ENCODE measurements at places on chromosomes 1 and 21.

DNA sequence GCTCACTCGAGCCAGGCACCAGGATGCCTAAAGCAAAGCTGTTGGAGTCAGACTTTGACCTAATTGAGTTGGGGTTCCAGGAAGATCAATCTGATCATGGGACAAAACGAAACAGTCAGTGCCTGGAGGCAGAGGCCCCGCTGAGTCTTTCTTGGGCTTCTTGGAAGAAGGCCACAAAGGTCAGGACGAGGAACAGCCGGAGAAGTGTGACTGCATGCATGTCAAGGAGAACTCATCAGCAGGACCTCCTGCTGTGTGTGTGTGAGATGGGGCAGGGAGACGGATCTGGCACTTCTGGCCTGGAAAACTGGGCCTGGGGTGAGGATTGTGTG lies 190.8 kb downstream of the CAMTA1 start:
- no peak for DNase-seq

- no peak for DNase-seq
Observed at GRCh38 chr1:52769346-52770033, 43.2 kb downstream of the ZYG11B start.

DNA sequence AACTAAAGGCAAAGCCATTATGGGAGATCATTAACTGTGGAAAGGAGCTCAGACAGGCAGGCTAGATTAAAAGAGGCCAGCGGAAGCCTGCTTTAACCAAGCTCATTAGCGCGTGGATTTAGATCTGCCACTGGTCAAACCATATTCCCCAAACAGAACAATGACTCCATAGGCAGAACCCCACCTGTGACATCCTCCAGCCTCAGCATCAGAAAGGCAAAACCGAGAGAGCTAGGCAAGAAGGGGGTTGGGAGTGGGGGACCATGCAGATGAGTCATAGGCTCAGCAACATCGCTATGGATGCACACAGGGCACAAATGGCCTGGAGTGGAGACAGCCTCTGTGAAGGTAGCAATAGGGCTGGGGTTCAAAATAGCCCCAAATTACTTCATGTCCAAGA lies 20.6 kb downstream of the MKNK1 start:
- no peak for DNase-seq

GRCh38 chr21:42221581-42222345 lies 2.8 kb downstream of the ABCG1 start:
- no peak for DNase-seq

GRCh38 chr1:11629184-11630016 lies 24.8 kb downstream of the FBXO2 start:
- DNase-seq = no peak

- DNase-seq = no peak
Observed at GRCh38 chr1:18901147-18901951, 1.0 kb downstream of the ALDH4A1 start.

DNA sequence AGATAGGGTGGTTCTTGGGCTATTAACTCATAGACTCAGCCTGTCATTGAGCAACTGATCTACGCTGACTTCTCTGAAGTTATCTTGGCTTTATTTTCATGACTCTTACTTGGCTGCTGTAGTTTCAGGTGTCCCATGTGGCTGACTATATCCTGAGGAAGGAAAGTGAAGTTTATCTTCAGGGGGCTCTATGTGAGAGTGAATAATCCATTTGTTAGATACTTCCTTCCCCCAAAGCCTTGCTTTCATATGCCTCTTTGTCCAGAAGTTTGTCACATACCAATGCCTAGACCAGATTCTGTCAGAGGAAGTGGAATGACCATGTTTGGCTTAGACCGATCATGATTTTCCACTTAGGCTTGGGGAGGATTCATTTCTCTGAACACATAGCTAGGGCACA lies 27.9 kb upstream of the C1orf87 start:
- no peak for DNase-seq

DNA sequence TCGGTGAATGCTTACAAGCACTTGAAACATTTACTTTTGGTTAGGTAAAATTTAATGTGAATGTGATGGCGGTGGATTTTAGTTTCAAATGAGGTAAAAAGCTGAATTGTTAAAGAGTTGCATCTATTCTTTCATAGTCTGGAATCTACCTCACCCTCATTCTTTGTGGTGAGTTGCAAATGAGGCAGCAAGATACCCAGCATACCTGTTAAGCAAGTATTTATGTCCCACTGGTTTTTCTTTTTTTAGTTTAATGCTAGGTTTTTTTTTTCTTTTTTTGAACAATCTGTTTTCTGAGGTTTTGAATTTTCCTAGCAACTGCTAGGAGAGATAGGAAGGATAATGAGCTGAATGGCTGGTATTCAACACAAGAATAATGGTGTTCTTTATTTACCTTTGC lies 127.9 kb upstream of the CACYBP start:
- DNase-seq = no peak

DNA sequence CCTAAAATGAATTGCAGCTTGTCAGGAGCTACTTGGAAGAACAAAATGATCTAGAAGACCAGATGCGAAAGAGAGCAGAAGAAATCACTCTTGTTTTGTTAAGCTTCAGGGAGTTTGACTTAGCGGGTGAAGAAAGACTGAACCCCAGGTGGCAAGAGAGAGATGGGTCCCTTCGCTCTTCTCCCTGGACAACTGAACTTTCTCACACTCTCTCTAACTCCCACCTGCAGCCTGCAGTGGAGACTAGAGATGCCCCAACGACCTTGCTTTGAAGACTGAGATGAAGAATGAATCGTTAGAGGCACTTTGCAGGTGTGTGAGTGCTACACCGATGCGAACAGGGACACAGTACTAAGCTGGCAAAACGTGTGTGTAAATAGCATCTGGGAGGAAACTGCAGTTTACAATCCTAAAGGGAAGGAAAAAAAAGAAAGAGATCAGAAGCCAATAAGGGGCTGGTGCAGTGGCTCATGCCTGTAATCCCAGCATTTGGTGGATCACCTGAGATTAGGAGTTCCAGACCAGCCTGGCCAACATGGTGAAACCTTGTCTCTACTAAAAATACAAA lies 64.5 kb upstream of the LYST start:
- no peak for DNase-seq

DNA sequence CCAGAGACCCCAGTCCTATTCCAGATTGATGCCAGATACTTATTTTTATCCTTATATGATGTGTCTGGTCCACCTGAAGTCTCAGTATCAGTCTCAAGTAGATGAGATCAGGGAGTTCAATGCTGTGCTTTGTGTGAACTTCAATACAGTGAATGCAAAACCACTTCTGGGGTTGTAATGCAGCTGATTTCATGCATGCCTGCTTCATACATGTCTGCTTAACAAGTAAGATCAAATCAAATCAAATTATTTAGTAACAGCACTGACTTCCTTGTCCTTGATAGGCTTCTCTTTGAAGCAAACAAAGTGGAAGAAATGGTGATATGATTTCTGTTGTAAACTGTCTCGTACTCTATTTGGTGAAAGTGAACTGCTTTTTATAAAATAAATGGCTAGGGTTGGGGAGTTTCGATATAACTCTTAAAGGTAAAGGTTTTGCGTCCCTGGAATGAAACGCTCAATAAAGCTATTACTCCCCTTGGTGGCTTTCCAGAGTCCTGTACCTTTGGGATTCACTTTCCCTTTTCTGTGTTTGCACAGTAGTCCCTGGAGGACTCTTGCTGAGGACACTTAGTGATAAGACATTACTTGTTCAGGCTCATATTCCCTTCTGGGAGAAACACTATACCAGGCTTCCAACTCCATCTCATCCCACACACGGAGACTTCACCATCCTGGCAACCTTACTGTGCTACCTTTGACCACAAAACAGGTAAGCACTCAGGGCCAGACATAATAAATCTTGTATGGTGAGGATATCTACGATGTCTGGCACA lies 59.3 kb downstream of the FH start:
- DNase-seq = no peak

GRCh38 chr1:37031871-37032270 lies 2.4 kb downstream of the GRIK3 start:
- DNase-seq = no peak

GRCh38 chr1:2085080-2085479 lies 34.9 kb downstream of the PRKCZ start:
- DNase-seq = no peak

GRCh38 chr1:200314085-200314750 lies 95.6 kb downstream of the ZNF281 start:
- no peak for DNase-seq

- DNase-seq = no peak
Observed at GRCh38 chr1:201505503-201505890, 1.4 kb downstream of the CSRP1 start.

DNA sequence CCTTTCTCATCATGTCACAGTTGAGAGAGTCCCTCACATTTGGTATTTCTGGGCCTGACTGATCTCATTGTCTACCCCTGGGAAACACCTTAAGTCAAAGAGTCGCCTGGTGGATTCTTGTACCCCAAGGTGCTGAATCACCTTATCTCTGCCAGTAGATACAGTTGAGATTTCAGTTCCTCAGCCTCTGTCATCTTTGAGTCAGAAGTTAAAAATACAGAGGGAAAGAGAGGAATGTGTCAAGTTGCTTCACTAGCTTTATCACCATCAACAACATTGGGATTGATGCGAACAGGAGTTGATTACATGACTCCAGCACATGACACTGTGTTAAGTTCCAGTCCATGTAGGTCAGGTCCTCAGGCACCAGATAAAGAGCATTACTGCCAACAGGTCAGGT lies 513.0 kb downstream of the NUF2 start:
- DNase-seq = no peak

DNA sequence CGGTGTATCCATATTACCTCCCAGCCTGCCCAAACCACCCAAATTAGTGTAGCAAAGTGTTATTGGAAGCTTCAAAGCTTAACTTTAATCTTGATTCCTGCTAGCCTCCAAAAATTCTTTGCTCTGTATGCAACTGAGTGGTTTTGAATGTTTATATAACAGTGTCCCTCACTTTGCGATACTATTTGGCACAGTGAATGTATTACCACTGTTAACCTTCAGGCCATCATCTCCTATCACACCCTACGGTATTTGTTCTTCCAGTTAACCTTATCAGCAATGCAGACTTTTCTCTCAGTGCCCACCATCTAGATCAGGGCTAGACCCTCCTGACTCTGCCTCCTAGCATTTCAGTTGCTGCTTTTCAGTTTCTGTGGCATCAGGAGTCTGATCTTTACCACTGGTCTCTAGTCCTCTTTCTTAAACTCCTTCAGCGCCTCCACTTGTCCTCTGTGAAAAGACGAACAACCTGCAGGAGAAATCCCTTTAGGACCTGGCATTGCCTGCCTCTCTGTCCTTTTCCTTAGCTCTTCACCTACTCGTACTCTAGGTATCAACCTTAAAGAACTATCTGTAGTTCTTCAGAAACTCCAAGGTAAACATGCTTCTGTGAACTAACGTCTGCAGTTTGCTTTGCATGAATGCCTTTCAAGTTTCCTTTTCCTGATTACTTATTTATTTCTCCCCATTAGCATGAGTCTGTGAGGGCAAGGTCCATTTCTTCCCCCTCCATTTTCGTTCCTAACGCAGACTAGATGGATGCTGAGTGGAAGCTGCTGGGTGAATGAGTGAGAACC lies 71.7 kb downstream of the SNX7 start:
- DNase-seq = no peak

GRCh38 chr21:27108701-27109100 lies 141.8 kb upstream of the ADAMTS5 start:
- no peak for DNase-seq

- no peak for DNase-seq
Observed at GRCh38 chr1:210441028-210441427, 112.3 kb downstream of the HHAT start.

- DNase-seq = no peak
Observed at GRCh38 chr1:192573499-192573898, 2.1 kb upstream of the RGS1 start.

DNA sequence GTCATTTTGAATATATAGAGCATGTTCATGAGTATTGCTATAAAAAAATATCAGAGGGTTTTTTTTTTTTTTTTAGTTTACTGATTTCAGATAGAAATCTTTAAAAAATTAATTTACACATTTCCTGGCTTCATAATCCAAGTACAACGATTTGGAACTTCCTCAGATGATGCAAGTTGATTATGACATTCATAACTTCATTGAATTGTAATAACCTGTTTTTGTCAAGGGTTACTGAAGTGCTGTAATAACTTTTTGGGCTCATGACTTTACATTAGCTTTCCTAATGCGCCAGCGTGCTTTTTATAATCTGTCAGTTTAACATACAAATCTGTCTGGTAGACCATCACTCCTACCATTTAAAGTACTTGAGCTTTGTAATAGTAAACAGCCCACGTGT lies 81.3 kb downstream of the SASS6 start:
- DNase-seq = no peak

- no peak for DNase-seq
Observed at GRCh38 chr1:181314010-181314409, 169.3 kb upstream of the CACNA1E start.

- no peak for DNase-seq
Observed at GRCh38 chr1:43277116-43277876, 7.5 kb downstream of the TMEM125 start.

DNA sequence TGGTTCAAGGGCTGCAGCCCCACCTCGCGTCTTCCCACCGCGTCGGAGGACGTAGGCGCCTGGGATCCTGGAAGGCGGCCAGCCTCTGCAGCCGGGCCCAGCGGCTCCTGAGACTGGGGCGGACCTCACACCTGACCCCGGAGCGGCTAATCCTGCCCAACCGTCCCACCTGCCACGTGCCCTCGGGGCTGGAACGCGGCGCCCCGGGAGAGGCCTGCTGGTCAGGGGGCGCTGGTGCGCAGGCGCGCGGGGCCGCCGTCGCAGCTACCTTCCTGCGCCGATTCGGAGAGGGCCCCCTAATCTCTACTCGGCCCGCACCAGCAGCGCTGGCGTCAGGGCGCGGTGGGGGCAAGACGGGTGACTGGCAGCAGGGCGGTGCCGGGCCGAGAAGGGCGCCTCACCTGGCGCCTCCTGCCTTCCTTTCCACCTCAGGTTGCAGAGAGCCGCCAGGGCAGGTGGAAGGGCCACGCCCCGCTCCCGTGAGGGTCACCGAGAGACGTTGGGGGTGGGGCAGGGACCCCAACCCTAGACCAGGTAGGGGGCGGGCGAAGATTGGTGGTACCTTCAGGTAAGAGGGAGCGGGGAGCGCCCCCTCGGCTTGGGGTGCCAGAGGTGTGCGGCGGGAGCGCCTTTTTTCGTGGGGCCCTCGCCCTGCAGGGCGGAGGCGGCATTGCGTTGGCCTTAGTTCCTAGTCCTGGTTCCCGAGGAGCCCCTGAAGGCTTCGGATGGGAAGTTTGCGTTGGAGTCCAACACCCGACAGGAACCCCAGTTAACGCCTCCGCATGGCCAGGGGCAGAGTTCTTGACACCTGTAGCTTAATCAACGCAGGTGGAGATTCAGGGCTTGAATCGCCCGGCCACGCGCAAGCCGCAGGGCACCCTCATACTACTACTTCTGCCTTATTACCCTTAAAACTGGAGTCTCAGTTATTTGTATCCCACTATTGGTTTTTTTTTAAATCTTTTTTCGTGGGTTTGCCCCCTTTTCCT lies at the start of gene TDRD5:
Gene TDRD5 (plus strand): TSS at position 241 of the 989 bp plus-strand sequence. CDS start 784 bp downstream, outside the sequence.
- no peak for DNase-seq

Measured in stimulated activated CD8-positive, alpha-beta memory T cell treated with anti-CD3 and anti-CD28 coated beads, Interleukin-4, amount 100 ng/mL, for 4 hours (primary cell).